ENCODE measurements at places on chromosomes 13 and 19.

GRCh38 chr19:18428787-18429674, 8.9 kb downstream of the ISYNA1 start:
- no peak for DNase-seq

DNA sequence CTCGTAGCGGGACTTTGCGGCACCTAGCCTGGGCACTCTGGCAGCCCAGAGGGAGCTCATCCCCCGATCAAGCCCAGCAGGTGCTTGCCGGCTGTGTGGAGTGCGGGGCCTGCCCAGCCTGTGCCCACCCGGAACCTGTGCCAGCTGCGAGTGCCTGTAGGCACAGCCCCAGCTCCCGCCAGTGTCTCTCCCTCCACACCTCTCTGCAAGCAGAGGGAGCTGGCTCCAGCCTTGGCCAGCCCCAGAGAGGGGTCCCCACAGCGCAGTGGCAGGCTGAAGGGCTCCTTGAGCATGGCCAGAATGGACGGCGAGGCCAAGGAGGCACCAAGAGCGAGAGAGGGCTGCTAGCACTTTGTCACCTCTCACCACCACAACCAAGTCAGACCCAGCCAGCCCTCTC, 55.5 kb upstream of the C1QTNF9B start:
- DNase-seq, result no peak

GRCh38 chr19:33510462-33511194, 11.0 kb downstream of the PEPD start:
- DNase-seq, result no peak

- no peak for DNase-seq
Observed at GRCh38 chr19:18282021-18282787, 782 bp upstream of the JUND start.

DNA sequence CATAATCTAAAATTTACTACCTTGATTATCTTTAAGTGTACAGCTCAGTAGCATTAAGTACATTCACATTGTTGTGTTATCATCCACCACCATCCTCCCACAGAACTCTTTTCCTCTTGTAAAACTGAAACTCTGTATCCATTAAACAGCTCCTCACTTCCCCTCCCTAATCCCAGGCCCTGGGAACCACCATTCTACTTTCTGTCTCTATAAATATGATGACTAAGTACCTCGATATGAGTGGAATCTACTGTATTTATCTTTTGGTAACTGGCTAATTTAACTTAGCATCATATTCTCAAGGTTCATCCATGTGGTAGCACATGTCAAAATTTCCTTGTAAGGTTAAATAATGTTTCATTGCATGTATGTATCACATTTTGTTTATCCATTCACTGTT, 49.0 kb upstream of the POMP start:
- DNase-seq, result no peak

DNA sequence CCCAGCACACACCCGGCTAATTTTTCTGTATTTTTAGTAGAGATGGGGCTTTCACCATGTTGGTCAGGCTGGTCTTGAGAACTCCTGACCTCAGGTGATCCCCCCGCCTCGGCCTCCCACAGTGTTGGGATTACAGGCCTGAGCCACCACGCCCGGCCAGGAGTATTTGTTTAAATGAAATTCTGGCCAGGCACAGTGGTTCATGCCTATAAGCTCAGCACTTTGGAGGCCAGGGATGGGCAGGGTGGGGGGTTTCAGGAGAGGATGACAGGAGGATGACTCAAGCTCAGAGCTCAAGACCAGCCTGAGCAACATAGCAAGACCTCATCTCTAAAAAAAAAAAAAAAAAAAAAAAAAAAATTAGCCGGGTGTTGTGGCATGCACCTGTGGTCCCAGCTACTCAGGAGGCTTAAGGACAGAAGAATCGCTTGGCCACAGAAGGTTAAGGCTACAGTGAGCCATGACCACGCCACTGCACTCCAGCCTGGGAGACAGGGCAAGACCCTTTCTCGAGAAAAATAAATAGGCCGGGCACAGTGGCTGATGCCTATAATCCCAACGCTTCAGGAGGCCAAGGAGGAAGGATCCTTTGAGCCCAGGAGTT, 8.2 kb upstream of the DHDH start:
- DNase-seq, result no peak

GRCh38 chr13:41273831-41274441, 10.6 kb upstream of the MTRF1 start:
- no peak for DNase-seq

GRCh38 chr13:39910041-39910440, 254.6 kb downstream of the COG6 start:
- DNase-seq, result no peak

GRCh38 chr19:35404879-35405622, 34.2 kb downstream of the GPR42 start:
- DNase-seq, result peak; percentile 33

DNA sequence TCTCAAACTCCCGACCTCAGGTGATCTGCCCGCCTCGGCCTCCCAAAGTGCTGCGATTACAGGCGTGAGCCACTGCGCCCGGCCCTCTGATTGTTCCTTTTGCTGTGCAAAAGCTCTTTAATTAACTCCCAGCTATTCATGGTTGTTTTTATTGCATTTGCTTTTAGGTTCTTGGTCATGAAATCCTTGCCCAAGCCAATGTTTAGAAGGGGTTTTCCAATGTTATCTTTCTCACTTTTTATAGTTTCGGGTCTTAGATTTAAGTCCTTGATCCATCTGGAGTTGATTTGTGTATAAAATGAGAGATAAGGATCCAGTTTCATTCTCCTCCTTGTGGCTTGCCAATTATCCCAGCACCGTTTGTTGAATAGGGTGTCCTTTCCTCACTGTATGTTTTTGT, 19.2 kb upstream of the GRTP1 start:
- DNase-seq, result no peak

- DNase-seq, result no peak
Observed at GRCh38 chr13:78102121-78102677, 183.6 kb upstream of the EDNRB start.

GRCh38 chr19:34172661-34173192, 423 bp downstream of the LSM14A start:
- no peak for DNase-seq

DNA sequence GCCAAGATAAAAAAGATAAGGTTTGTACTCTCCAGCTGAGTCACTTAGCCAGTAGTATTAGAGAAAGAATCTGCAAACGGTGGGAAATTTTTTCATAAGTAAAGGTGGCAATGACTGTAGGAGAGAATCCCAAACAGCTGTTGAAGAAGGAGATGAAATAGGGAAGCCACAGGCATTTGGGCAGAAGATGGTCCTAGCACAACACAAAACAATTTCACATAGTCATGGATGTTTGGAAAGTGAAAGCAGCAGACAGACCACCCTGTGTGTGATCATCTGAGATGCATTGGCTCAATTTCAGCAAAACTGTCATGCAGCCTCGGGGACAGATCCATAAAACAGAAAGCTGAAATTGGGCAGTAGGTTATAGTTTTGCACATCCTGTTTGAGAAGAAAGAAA, 2832.4 kb downstream of the PCDH9 start:
- DNase-seq, result no peak

DNA sequence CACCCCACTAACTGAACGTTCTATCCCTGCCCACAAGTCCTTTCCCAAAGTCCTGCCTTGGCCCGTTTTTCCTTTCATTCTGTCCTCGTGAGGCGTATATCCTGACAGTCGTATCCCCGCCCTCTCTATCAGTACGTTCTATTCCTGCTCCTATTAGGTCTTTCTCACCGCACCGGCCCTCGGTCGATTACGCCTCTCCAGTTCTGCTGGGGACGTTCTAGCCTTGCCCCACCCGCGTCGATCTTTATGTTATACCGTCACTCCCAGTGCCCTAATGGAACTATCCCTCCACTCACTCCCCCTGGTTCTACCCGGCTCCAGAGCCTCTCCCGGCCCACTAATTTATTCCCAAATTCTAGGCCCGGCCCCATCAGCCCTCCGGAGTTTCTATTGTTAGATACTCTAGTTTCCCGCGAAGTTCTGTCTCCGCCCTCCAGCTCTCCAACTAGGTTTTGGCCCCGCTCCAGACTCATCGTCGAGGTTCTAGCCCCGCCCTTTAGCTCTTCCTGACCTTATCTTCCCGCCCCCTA, 2.0 kb downstream of the PLAUR start:
- no peak for DNase-seq

GRCh38 chr13:109983447-109983846, 197.1 kb upstream of the IRS2 start:
- no peak for DNase-seq

GRCh38 chr13:48631441-48631840, 22.3 kb upstream of the CYSLTR2 start:
- DNase-seq, result no peak

GRCh38 chr13:24906268-24906667, 142.3 kb downstream of the RNF17 start:
- no peak for DNase-seq

GRCh38 chr13:41203810-41204209, 9.4 kb upstream of the KBTBD7 start:
- no peak for DNase-seq

Data from activated CD8-positive, alpha-beta memory T cell treated with anti-CD3 and anti-CD28 coated beads for 48 hours (primary cell).